CD4-positive, alpha-beta T cell treated with Interleukin-4 for 1 hour (primary cell): ENCODE measurements at places on chromosomes 2 and 18.

DNA sequence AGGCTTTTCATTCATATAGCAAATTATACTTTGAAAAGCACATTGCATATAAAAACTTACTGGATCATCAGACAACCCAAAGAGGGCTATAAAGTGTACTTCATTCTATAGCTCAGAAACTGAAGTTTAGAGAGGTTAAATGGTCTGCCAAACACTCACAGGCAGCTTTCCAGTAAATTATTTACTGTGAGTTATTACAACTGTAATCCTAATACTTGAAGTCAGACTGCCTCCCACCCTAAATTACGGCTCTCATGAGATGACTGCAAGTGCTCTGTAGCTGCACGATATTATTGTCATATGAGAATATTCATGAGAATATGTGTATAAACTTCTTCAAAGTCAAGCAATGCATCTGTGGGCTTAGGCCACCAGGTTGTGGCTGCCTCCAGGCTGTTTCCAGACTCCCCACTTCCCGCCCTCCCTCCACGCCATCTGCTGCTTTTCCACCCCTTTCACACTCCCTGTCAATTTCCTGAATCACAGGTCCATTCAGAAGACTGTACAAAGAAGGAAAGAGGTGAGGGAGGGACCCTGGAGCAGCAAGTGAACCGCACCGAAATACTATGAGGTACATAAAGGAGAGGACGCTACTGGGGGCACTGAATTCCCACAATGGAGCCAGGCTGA lies 111.1 kb upstream of the SPOPL start:
- no peak for DNase-seq

DNA sequence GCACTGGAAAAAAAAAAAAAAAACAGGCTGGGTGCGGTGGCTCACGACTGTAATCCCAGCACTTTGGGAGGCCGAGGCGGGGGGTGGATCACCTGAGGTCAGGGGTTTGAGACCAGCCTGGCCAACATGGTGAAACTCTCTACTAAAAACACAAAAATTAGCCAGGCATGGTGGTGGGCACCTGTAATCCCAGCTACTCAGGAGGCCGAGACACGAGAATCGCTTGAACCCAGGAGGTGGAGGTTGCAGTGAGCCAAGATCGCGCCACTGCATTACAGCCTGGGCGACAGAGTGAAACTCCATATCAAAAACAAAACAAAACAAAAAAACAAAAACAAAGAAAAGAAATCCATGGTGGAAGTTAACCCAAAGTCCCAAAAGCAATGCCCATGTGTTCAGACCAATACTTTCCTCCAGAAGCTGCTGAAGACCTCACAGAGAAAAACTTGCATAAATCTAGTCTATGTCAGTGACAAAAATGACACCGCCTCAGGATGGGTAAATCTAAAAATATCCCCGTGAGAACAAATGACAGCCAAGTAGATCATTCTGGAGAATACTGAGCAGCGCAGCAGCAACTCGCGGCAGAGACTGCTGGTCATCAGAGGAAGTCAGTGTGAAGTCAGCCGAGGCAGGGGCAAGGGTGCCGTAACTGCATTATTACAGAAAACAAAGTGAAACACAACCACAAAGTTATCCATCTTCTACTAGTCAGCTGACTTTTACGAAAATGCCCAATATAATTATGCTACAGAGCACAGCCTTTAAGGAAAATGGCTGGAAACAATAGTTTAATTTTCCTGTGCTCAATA lies 41.0 kb downstream of the LPIN2 start:
- peak; percentile 92 for DNase-seq

DNA sequence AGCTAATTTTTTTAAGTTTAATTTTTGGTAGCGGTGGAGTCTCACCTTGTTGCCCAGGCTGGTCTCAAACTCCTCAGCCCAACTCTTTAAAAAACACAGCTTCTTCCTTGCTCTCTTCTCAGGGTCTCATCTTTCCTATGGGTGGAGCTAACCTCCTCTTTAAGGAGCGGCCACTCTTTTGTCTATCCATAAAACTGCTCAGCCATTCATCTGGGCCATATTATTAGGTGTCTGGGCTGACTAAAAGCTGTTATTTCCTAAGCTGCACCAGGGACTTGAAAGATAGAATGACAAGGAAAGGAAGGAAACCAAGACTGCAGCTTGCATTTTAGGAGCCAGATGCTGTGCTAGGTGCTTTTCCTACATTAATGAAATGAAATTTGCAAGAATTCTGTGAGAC lies 35.8 kb upstream of the THOC1 start:
- DNase-seq, result no peak

- DNase-seq, result no peak
Measured at GRCh38 chr2:147467441-147467840, 377.4 kb upstream of the ACVR2A start.

DNA sequence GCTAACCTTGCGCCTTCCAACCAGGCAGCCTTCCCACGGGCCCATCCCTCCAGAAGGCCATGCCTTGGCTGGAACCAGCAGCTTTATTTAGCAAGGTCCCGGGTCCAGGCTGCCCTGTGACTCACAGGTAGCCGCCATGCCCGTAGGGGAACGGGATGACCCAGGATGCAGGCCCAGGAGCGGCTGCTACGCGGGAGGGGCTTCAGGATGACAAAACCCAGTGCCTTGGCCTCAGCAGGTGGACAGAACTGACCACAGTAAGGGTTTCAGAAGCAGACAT lies 63.3 kb downstream of the RTP5 start:
- no peak for DNase-seq

- no peak for DNase-seq
Measured at GRCh38 chr2:129922571-129923264, 56.7 kb upstream of the RAB6C start.
